ENCODE measurements at places on chromosomes 6 and 20.

DNA sequence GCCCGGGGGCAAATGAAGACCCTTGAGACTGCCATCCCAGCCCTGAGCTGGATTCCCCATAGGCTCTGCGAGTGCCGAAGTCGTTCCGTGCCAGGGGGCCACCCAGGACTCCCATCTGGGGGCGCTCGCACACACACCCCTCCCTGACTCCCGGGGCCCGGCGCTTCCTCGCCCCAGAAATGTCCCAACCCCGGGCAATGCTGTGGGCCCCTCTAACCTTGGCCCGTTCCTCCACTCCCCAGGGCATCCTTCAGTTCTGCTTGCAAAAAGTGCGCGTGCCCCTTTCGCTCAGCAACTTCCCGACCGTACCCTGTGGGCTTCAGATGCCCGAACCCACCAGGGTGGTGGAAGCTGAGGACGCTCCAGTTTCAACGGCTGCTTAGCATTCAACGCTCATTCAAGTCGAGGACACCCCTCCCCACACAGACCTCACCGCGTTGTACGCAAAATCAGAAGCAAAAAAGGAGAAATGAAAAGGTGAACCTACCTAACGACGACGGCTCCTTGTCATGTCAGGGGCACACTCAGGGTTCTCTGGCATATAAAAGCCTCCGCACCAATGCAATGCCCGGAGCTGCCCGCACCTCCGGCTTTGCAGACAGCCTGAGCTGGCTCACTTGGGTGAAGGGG lies 25.3 kb downstream of the RIPOR2 start:
- DNase-seq = peak; percentile 23

GRCh38 chr6:85252552-85252951 lies 197.3 kb upstream of the NT5E start:
- no peak for DNase-seq

DNA sequence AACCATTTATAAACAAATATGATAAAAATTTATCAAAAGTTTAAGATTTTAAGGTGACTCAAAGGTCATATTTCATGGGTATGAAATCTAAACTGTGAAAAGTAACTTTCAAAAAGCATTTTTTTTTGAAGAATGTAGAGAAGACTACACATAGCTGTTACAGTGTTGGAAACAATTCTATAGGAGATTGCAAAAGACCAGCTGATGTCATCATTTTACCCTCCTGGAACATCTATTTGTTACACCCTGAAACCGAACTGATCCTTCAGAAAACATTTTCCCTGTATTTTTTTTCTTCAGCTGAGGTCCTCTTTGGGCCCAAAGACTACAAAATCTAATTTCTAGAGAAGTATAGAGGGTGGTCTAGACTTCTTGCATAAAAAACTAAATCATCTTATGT lies 297.5 kb upstream of the FERMT1 start:
- no peak for DNase-seq

GRCh38 chr6:137313928-137314855 lies 95.0 kb upstream of the IFNGR1 start:
- DNase-seq = peak; percentile 67

GRCh38 chr6:45838996-45839395 lies 176.7 kb downstream of the CLIC5 start:
- DNase-seq = no peak

- no peak for DNase-seq
Measured at GRCh38 chr6:165002866-165003265, 306.5 kb downstream of the C6orf118 start.

Data from activated T-cell treated with anti-CD3 and anti-CD28 coated beads for 1 hour (primary cell).